ENCODE measurements at places on chromosomes 4 and X.

DNA sequence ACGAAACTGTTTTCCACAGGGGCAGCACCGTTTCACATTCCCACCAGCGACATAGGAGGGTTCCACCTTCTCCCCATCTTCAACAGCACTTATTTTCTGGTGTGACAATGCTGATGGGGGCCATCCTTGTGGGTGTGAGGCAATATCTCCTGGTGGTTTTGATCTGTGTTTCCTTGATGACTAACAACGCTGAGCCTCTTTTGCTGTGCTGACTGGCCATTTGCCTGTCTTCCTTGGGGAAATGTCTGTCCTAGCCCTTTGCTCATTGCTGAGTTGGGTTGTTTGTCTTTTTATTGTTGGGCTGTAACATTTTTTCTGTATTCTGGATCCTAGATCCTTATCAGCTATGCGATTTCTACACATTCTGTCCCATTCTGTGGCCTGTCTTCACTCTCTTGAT is 33.7 kb downstream of the ATP2B3 start:
- no peak for DNase-seq

DNA sequence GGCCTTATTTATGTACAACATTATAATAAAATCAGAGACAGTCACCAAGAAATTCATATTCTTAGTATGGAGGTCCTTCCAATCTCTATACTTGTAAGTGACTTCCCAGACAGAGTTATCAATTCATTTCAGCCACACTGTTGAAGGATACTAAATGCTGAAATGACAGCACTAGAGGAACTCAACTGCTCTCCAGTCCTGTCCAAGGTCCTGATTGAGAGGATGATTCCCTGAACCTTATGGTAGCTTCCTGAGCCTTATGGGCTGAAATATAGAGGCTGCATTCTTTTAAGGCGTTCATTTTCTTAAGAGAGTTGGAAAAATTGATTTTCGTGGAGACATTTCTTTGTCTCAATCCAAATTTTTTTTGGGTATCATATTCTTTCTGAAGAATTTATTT is 205.9 kb downstream of the TLL1 start:
- DNase-seq = no peak

DNA sequence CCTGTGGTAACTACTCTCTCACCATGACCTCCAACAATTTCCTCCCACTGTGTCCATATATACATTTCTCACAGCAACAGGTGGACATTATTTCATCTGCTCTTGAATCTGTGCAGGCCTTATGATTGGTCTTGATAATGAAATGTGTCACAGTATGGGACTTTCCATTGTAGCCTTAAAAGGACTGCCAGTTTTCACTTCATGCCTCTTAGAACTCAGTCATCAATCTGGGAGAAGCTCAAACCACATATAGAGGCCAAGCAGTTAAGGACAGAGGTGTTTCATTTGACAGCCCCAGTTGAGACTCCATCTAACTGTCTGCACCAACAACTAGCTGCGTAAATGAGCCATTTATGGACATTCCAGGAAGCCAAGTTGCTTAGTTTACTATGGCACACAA is 1534.8 kb downstream of the ARAP2 start:
- no peak for DNase-seq

- no peak for DNase-seq
Observed at GRCh38 chr4:180028682-180029081, 2214.5 kb upstream of the TENM3 start.

DNA sequence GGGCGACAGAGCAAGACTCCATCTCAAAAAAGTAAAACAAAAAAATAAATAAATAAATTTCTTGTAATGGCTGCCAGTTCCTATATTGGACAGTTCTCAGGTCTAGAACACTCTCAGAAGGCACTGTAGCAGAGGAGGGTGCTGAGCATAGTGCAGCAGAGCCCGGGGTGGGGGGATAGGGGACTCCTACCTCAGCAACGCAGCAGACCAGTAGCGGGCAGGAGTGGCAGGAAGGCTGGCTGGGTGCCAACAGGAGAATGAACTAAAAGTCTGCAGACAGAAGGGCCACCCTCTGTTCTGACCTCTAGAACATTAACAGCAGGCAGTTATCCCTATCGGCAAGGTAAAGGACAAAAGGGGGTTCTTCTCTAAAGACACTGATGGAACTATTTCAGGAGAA is 20.2 kb downstream of the PDK3 start:
- DNase-seq = no peak

- no peak for DNase-seq
Observed at GRCh38 chr4:174340714-174341113, 57.0 kb downstream of the CEP44 start.

- no peak for DNase-seq
Observed at GRCh38 chr4:75727073-75727472, 2.7 kb downstream of the USO1 start.

DNA sequence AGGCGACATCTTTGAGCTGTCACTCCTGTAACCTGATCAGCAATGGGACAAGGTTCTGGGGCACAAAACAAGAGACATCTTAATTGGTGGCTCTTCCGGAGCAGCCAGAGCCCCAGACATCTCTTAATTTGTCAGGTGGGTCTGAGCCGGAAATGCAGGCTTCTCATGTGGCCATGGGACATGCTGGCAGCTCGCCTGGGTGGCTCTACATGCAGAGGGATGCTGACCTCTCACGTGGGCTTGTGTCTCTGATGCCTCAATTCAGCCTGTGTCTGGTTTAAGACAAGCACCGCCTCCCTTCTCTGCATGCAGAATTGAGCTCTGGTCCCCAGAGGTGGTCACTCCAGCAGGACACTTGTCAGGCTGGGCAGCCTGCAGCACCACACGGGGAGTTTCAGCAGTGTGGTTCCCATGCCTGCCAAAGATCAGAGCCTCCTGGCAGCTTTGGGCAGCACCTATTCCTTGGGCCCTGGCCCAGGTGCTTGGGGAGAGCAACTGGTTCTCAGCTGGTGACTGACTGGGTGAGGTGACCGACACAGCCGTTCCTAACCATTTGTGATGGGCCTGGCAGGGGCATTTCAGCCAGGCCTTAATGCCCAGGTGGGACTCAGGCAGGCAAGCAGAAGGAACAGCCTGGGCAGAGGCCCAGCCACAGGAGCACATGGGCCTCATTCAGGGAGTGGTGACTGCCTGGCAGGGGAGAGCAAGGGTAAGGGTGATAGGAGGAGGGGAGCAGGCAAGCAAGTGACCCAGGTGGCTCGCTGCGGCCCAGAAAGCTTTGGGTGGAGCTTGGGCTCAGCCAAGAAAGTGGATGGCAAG is 53.4 kb downstream of the HMX1 start:
- DNase-seq = no peak

GRCh38 chr4:52051213-52051614 is at the start of gene SPATA18:
Gene SPATA18 (plus strand): TSS chr4:52051304. CDS start chr4:52051705, 401 bp downstream.
- DNase-seq = no peak

GRCh38 chr4:6112606-6113290 is 87.6 kb downstream of the JAKMIP1 start:
- DNase-seq = no peak

GRCh38 chrX:133185119-133185518 is 33.0 kb downstream of the TFDP3 start:
- no peak for DNase-seq

- no peak for DNase-seq
Observed at GRCh38 chrX:97597954-97598353, 714.2 kb downstream of the RPA4 start.

GRCh38 chr4:79237851-79238250 is 88.0 kb downstream of the NAA11 start:
- no peak for DNase-seq

- DNase-seq = no peak
Observed at GRCh38 chr4:133233922-133234321, 84.8 kb downstream of the PCDH10 start.

- DNase-seq = no peak
Observed at GRCh38 chr4:93461541-93461940, 367.0 kb upstream of the ATOH1 start.

GRCh38 chrX:149652232-149652981 is 20.8 kb upstream of the TMEM185A start:
- DNase-seq = no peak

- no peak for DNase-seq
Observed at GRCh38 chr4:23878912-23879732, 10.7 kb downstream of the PPARGC1A start.

- no peak for DNase-seq
Observed at GRCh38 chrX:51614353-51615012, 4.2 kb downstream of the CENPVL3 start.

DNA sequence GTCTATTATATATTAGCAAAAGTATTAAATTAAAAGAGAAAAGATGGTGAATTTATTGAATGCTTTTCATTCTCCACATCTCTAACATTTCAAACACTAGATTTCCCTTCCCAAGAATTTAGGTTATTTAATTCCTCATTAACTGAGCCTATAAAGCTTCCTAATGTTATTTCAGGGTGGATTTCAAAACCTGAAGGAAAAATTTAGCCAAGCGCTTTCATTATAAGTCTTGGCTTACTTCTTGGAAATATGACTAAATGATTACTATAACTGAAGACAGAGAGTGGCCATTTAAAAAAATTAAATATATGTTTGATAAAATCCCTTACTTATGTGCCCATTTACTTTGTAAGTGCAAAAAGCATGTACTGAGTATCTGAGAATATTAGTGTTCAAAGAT is 141.8 kb upstream of the ARSJ start:
- DNase-seq = no peak

DNA sequence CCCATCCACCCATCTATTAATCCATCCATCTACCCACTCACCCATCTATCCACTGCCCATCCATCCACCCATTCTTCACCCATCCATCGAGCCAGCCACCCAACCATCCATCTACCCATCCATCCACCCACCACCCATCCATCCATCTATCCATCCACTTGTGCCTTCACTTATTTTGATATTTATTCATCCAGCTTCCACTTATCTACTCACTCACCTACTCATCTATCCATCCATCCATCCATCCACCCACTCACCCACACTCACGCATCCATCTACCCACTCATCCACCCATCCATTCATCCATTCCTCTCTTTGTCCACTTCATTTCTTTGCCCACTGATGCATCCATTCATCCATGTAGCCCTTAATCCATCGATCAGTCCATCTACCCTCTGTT is 72.9 kb upstream of the AFAP1 start:
- no peak for DNase-seq

DNA sequence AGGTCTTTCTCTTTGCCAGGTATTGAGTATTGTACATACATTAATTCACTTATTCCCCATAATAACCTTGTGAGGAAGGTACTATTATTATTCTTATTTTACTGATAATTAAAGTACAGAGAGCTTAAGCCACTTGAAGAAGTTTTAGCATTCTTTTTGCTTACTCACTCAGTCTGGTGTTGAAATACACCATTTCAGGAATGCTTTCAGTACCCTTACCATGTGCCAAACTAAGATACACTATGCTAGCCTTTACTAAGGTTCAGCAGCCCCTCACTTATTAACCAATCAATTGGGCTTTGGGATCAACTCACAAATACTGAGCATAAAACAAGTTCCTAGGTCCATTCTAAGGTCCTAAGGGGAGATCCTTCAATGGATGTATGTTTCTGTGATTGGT is 179.0 kb upstream of the FGF13 start:
- DNase-seq = no peak
